ENCODE measurements at places on chromosomes 7 and 10.

- DNase-seq, result no peak
Observed at GRCh38 chr7:55086413-55087201, 67.8 kb downstream of the EGFR start.

GRCh38 chr7:111846898-111847297, 284.6 kb upstream of the IMMP2L start:
- no peak for DNase-seq

- no peak for DNase-seq
Observed at GRCh38 chr7:106911959-106912358, 46.9 kb downstream of the PIK3CG start.

GRCh38 chr10:78520737-78521430, 487.2 kb downstream of the RPS24 start:
- DNase-seq, result no peak

DNA sequence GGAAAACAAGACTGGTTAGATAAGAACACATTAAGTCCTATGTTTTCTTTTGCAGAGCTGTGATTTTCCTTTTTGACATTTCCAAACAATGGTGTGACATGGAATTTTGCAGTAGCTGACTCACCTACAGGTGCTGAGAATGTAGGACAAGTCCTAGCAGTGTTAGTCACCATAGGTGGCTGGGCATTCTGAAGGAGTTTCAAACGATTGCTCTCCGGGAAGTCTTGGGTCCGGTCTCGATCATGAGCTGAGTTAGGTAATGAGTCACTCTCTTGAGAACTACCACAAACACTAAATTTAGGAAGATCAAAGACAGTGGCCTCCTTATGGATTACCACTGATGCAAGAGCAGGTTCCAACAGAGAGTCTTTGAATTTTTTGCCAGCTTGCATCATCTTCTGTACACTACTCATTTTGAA, 3.6 kb downstream of the FIGNL1 start:
- no peak for DNase-seq

- no peak for DNase-seq
Observed at GRCh38 chr10:20276127-20276979, 460.1 kb downstream of the PLXDC2 start.
